ENCODE measurements at places on chromosomes 11 and 22. TPM values are rescaled to one million over a fixed set of nuclear protein-coding genes. Genes with fewer than 3 reads are reported as not detected.

Gene SLC5A12
- not detected for total RNA-seq

Gene MYBPC3
- total RNA-seq: 2,397 TPM

Gene TEF
- total RNA-seq: 23.5 TPM

Gene HORMAD2
- not detected for total RNA-seq

Gene TNNI2
- total RNA-seq: 0.35 TPM

Gene THRSP
- total RNA-seq: 4.8 TPM

Gene ADM2
- total RNA-seq: not detected

Gene GGT5
- 27.6 TPM for total RNA-seq

Gene BAIAP2L2
- 0.30 TPM for total RNA-seq

Gene JHY
- 2.1 TPM for total RNA-seq

Gene OR51I2
- total RNA-seq: not detected

Gene NLRP14
- total RNA-seq: not detected

Gene ZW10
- 9.6 TPM for total RNA-seq

Gene OTOG
- not detected for total RNA-seq

Gene HMOX1
- 7.4 TPM for total RNA-seq

Gene CD6
- total RNA-seq: 0.22 TPM

Gene SLC5A1
- total RNA-seq: 213 TPM

All from Right ventricle myocardium inferior (tissue), 1 donor.